AG09309 (cell line): ENCODE measurements at places on chromosomes 12 and 14.

- no peak for DNase-seq
These were observed 1897.6 kb upstream of the FLRT2 start for GRCh38 chr14:83632375-83632774.

DNA sequence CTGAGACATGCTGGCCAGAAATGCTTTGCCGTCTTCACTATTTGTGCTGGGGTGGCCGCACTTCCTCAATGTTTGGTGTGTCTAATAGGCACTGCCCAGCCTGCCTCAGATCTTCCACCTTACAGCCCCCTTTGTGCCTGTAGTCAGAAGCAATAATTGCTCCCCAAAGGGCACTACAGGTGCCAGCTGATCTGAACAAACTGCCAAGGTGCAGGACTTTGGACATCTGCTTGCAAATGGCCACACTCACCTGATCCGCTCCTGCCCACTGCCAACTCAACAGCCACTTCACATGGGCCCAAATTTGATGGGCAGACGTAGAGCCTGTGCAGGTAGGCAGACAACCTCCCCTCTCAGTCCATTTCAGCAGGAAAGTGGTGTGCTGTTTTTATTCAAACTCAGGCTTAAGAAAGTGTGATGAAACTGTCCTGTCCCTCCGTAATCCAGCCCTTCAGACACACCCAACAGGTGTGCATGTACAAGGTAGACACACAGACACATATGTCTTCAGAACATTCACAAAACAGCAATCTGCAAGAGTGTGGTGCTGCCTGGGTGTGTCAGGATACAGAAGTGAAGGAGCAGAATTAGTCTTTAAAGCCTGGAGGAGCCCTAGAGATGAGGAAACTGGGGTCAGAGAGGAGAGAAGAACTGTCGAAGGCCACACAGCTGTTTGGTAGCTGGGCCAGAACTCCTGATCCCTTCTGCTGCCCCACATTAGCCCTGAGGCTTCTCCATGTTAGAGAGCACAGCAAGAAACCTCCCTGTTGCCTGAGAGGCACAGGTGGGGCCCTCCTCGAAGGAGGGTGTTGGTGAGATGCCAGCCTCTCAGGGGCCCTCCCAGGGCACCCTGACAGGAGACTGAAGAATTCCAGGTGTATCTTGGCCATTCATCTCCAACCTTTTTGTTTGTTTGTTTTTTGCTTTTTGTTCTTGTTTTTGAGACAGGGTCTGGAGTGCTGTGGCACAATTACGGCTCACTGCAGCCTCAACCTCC lies 4.4 kb upstream of the KRT75 start:
- no peak for DNase-seq

- no peak for DNase-seq
These were observed 213.4 kb downstream of the AKAP6 start for GRCh38 chr14:32542507-32542906.

DNA sequence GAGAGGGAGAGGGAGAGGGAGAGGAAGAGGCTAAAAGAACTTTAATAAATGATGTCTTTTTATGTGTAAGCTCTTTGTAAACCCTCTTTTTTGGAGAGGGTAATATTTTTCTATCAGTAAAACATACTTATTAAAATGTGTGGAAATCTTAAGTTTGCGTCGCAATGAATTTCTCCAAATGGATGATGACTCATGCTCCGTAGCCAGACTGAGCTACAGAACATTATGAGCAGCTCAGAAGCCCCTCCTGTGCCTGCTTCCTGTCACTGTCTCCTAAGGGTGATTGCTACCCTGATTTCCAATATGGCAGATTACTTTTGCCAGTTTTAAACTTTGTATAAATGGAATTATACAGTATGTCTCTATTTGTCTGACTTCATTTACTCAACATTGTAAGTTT lies 13.0 kb upstream of the PYGL start:
- DNase-seq: no peak

DNA sequence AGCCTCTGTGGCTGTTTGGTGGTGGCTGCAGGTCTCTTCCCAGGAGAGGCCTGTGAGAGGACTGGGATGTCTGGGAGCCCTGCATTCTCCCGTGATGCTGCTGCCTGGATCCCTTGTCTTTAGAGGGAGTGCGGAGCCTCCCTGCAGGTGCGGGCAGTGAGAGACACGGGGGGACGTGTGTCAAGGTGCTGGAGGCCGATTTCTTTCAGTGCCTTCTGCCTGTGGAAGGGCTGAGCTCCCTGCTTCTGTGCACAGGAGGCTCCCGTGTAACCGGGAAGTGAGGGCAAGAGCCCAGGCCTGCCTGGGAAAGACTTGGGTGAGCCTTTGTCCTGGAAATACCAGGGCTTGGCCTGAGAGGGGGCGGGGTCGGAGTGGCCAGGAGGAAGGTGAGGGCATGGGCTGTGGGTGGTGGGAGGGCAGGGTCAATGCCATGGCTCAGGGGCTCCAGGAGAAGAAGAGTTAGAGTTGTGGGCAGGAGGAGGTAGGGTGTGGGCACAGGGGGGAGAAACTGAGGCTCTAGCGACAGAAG lies 372.2 kb downstream of the TMEM121 start:
- no peak for DNase-seq

DNA sequence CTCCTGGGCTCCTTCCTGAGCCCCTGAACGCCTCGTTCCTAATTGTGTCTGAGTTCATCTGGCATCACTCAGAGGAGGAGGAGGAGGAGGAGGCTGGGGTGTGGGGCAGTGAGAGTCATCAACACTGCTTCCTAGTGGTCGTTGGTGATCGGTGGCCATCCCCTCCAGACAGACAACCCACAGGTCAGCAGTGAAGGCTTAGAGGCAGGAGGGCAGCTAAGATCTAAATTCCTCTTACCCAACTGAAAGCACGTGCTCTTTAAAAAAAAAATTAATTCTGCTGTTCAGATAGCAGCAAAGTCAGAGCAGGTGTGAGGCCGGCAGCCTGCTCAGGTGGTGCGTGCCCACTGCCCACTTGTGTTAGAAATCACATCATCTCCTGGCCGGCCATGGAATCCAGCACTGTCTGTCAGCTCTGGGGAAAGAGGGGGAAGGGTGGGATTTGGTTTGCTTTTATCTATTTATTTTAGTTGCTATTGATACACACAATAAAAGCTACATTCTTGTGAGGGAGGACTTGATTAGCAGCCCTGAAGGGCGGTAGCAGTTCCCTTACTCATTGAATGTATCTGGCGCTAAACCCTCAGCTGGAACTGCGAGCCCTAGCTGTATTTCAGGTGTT lies 46.6 kb downstream of the PPP2R5C start:
- no peak for DNase-seq

- DNase-seq: no peak
These were observed 4.1 kb downstream of the CKB start for GRCh38 chr14:103518422-103519042.

DNA sequence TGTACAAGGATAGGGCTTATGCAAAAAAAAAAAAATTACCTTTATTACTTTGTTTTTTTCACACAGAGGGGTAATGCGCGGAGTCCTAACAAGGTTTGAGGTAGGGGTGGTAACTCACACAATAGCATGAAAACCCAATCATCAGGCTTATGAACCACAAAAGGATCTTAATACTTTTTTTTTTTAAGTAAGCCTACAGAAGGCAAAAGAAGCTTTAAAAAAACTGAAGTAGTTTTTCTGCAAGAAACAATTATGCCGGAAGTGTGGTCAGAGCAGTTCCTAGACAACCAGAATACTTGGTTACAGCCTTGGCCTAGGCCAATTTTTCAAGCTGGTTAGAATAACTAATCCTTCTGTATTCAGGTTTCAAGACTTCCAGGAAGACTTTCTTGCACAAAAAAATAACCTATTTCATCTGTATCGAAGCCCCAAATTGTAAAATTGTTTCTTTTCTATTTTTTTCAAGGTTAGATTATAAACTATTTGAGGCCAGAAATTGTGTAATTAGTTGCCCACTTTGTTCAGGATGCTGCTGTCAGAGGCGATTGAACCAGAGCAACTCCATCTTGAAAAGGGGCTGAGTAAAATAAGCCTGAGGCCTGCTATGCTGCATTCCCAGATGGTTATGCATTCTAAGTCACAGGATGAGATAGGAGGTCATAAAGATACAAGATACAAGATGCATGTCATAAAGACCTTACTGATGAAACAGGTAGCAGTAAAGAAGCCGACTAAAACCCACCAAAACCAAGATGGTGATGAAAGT lies 1.8 kb upstream of the GNS start:
- DNase-seq: no peak

- DNase-seq: no peak
These were observed 25.6 kb downstream of the CRACR2A start for GRCh38 chr12:3727354-3727753.

DNA sequence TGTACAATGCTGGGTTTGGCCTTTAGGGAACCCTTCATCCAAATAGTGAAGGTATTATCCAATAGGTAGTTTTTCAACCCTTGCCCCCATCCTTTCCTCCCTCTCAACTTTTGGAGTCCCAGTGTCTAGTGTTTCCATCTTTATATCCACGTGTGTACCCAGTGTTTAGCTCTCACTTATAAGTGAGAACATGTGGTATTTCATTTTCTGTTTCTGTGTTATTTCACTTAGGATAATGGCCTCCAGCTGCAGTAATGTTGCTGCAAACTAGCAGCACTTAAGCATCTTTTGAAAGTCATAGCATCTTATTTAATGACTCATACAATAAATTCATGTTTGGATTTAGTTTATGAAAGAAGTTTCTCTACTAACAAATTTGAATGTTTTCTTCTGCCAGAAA lies 442.5 kb downstream of the NELL2 start:
- no peak for DNase-seq

- DNase-seq: no peak
These were observed 232.4 kb upstream of the FKBP4 start for GRCh38 chr12:2562400-2562799.

GRCh38 chr12:114944736-114945135 lies 260.8 kb upstream of the TBX3 start:
- no peak for DNase-seq

GRCh38 chr12:11780521-11781101 lies 131.1 kb downstream of the ETV6 start:
- no peak for DNase-seq

- DNase-seq: no peak
These were observed 72.5 kb downstream of the NTN4 start for GRCh38 chr12:95718006-95718431.

GRCh38 chr12:74963304-74963703 lies 246.3 kb downstream of the KCNC2 start:
- DNase-seq: no peak

GRCh38 chr14:89227496-89227836 lies 189.6 kb downstream of the FOXN3 start:
- peak; percentile 14 for DNase-seq

GRCh38 chr12:53770281-53770680 lies 18.5 kb upstream of the CISTR start:
- DNase-seq: peak; percentile 93

DNA sequence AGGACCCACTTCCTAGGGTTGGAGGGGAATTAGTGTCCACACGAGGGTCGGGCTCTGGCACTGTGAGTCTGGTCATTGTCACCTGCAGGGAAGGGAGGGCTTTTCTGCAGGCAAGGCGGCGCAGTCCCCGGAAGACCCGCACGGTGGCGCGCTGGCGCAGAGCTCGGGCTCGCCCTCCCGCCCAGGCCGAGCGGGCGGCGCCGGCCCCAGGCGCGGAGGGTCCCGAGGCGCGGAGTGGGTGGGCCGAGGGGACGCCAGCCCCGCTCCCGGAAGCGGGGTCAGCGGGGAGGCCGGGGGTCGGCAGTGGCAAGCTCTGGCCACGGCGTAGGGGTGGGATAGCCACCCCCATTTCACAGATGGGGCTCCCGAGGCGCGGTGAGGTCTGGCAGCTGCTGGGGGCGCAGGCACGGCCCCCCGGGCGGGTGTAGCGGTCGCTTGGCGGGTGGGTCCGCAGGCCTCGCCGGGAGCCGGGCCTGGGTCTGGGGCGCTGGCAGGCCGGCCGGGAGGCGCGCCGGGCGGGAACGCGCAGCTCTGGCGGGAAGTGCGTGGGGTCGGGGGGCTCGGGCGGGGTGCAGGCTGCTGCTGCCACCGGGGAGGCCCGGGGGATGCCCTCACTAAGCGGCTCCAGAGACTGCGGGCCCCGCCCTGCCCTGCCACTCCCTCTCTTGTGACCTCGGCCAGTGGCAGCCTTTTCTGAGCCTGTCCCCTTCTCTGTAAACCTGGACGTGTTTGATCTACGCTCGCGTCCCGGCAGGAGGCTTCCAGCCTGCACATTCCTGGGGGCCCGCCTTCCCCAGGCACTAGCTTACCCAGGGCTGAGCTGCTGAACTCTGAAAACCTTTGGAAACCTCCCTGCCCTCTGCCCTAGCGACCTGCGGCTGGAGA lies 46.1 kb downstream of the CYP46A1 start:
- no peak for DNase-seq

DNA sequence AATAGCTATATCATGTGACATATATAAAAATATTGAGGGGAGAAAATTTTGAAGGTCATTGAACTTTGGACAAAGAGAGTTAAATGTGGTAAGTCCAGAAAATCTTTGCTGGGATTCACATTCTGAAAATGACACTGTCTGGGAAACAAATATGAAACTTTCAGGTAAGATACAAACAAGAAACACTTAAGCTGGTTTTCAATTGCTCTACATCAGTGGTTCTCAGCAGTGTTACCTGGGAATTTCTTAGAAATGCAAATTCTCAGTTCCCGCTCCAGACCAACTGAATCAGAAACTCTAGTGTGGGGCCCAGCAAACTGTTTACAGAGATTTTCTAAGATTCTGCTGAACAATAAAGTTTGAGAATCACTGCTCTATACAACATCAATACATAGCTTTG lies 3.6 kb upstream of the CDK17 start:
- no peak for DNase-seq

DNA sequence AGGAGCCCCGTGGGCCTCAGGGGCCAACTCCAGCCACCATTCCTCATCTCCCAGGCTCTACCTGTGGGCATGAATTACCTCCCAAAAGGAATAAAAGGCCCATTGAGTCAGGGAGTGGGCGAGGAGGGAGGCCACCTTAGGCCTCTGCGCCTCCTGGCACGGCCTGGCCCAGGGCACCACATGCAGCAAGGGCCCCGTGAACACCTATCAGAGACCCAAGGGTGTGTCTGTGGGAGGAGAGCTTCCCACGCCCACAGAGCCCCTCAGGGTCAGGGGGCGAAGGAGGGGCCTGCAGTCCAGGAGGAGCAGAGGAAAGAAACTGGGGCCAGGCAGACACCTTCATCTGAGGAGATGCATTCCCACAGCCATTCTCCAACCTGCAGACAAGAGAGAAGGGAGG lies 12.2 kb downstream of the RAPGEF3 start:
- no peak for DNase-seq

DNA sequence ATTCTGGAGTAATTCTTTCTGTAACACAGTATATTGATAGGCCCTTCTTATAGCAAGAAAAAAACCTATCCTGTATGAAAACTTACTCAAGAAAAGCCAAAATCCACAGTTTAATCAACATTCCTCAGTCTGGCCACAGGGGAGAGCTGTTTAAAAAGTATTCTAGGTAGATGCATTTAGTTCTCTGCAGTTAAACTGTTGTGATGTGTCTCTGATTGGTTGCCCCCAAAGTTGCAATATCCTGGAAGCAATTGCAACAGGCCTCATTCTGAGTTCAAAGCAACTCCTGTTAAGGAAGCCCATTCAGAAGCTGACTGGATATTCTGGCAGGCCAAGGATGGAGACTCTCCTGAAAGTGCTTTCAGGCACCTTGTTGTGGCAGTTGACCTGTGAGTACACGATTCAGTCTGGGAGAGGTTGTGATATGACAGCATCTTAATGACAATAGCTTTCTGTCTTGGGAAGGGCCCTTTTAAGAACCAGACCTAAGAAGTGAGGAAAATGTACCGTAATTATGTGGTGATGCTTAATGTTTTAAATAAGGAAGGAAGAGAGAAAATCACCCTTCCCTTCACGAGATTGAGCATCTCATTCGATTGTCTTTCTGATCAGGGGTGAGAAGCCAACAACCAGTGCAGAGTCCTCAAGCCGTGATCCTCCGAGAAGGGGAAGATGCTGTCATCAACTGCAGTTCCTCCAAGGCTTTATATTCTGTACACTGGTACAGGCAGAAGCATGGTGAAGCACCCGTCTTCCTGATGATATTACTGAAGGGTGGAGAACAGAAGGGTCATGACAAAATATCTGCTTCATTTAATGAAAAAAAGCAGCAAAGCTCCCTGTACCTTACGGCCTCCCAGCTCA lies 420.7 kb downstream of the DAD1 start:
- no peak for DNase-seq
